ELF-1 (cell line): ENCODE measurements at places on chromosomes 3 and 15.

DNA sequence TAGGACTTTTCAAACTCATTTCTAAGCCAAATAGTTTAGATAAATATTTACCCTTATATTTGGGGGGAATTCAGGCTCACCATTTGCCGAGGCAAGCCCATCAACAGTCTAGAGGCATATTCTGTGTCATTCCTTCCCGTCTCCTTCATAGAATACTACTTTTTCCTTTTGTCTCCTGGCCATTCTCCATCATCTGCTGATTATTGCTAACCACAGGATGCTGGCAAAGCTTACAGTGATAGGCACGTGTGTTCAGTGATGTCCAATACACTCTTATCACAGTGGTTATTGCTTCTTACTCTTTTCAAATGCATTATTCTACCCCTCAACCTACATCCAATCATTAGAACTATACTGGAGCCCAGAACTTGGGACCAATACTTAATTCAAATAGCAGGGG, 130.6 kb upstream of the ZBED2 start:
- no peak for DNase-seq

- DNase-seq, result no peak
Measured at GRCh38 chr3:61768284-61769037, 207.1 kb downstream of the PTPRG start.

- DNase-seq, result no peak
Measured at GRCh38 chr15:77525907-77526594, 105.4 kb downstream of the HMG20A start.

- peak; percentile 72 for DNase-seq
Measured at GRCh38 chr3:183142199-183142598, 20.3 kb downstream of the LAMP3 start.

DNA sequence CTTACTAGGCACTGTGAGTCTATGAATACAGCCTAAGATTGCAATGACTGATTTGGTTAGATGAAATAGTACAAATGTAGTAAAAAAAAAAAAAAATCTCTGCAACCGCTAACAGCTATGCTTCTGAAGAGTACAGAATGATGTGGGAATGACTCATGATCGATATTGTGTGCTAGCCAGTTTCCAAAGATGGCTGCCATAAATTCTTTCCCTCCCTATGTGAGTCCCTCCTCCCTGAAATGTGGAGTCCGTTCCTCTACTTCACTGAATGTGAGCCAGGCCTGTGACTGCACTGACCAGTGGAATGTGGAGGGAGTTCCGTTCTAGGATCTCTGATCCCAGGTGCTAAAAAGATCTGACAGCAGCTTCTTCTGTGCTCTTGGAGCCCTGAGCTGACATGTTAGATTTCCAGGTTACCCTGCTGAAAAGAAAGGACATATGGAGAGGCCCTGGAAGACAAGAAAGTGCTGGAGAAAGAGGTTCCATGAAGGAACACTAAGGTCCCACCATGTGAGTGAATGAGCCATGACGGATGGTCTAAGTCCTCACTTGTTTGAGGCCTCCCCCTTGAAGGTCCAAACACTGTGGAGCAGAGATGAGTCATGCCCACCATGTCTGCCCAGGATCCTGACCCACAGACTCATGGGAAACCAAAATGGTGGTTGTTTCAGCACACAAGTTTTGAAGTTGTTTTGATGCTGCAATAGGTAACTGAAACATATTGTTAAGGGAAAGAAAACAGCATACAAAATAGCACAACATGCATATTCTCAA, 46.3 kb downstream of the DGKG start:
- DNase-seq, result no peak

DNA sequence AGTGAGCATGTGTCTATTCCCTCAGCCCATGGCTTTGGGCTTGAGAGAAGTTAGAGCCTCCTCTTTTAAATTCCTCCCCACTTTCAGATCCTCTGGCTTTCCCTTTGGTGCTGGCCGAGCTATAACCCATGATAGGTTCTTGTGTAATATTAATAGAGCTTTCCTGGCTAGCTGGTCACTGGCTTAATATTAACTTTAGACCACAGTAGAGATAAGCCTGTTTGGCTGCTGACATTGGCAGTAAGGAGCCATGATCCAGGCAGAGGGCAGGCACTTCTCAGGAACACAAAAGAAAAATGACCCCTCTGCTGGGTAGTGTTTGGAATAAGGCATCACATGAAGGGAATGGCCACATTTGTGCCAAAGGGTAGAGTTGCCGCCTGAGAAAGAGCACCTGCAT, 65.4 kb upstream of the UMPS start:
- DNase-seq, result no peak

DNA sequence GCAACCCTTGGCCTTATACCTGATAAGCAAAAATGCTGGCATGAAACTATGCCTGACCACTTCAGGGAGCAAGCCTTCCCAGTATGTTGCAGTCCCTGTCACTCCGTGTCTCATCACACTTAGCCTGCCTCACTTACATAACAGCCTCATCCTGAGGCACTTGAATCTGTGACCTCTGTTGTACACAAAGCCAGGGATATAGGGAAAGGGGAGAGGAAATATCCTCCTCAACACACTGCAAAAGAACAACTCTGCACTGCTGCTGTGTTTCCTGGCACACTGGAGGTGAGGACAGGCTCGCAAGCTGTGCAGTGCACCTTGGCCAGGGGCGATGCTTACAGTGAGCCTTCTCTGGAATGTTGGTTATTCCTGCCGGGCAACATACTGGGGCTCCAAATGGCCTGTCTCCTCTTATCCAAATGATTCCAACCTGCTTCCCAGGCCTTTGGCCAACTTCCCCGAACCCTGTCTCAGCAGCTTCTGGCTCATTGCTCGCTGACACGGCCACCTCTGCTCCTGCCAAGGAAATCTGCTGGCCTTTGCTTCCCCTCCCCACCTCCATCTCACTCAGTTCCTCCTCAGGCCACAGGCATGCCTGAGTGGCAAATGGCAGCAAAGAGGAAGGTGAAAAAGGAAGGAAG, 109.2 kb downstream of the CD47 start:
- peak; percentile 91 for DNase-seq
